ENCODE measurements at places on chromosomes 5 and 9. TPM values are rescaled to one million over a fixed set of nuclear protein-coding genes. Genes with fewer than 3 reads are reported as not detected.
A peak's percentile ranks its signal among the peaks of the same experiment; 100 is the strongest.

GRCh38 chr5:54774281-54775170 is 210.9 kb downstream of the ESM1 start:
- peak overlapping the region; percentile 20 for H3K4me3 ChIP-seq
- H3K36me3 ChIP-seq, result no peaks in the 10 kb centered on the region
- H3K4me1 ChIP-seq, result no peaks in the 10 kb centered on the region
- H3K27ac ChIP-seq, result peak overlapping the region; percentile 8

- no peak overlapping the region for H3K4me3 ChIP-seq
- H3K36me3 ChIP-seq, result no peaks in the 10 kb centered on the region
- H3K4me1 ChIP-seq, result peaks cover 17% of the 10 kb centered on the region
- no peaks in the 10 kb centered on the region for H3K27me3 ChIP-seq
Observed at GRCh38 chr5:34598177-34598794, 57.8 kb upstream of the RAI14 start.

DNA sequence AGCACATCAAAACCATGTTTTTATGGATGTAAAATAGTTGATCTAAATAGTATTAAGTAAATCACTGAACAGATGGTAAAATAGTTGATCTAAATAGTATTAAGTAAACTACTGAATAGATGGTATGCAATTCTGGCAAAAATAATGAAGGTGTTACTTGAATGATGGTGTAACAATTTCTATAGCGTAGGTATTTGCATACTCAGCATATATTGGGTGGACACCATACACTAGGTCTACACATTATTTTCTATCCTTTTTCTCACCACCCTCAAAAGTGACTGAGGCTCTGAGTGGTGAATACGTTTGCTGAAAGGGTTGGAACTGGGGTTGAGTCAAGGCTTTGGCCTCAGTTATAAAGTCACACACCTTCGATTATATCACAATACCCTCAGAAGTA is 81.3 kb downstream of the ATP10B start:
- no peaks in the 10 kb centered on the region for H3K4me1 ChIP-seq
- DNase-seq, result no peak
- no peak overlapping the region for H3K27ac ChIP-seq
- H3K27me3 ChIP-seq, result no peaks in the 10 kb centered on the region

Gene NTNG2
- 3.1 TPM for total RNA-seq

Measured in heart right ventricle (tissue), 16 donors.